T-helper 2 cell (primary cell): ENCODE measurements at places on chromosomes 6 and 20.

DNA sequence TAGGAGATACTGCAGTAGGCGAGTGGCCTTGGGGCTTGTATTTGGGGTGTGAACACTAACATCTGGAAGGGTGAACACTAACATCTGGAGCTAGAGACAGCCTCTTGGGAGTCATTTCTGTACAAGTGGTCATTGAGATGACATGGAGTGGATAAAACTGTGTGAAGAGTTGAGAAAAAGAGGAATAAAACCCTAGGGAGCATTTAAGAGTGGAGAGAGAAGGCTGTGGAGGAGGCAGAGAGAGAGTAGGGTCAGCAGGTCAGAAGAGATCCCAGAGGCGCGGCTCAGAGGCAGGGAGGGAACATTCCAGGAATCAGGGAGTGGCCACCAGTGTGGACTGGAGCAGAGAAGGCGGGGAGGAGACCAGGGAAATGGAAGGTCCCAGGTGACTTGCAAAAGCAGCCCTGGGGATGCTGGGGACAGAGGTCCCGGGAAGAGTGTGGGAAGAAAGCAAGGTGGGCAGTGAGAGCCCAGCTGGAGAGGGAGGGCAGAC lies 202.0 kb upstream of the RNF24 start:
- DNase-seq, result no peak

- DNase-seq, result no peak
Measured at GRCh38 chr6:146202570-146202969, 173.7 kb downstream of the GRM1 start.

- no peak for DNase-seq
Measured at GRCh38 chr20:41350408-41350962, 9.9 kb downstream of the LPIN3 start.

DNA sequence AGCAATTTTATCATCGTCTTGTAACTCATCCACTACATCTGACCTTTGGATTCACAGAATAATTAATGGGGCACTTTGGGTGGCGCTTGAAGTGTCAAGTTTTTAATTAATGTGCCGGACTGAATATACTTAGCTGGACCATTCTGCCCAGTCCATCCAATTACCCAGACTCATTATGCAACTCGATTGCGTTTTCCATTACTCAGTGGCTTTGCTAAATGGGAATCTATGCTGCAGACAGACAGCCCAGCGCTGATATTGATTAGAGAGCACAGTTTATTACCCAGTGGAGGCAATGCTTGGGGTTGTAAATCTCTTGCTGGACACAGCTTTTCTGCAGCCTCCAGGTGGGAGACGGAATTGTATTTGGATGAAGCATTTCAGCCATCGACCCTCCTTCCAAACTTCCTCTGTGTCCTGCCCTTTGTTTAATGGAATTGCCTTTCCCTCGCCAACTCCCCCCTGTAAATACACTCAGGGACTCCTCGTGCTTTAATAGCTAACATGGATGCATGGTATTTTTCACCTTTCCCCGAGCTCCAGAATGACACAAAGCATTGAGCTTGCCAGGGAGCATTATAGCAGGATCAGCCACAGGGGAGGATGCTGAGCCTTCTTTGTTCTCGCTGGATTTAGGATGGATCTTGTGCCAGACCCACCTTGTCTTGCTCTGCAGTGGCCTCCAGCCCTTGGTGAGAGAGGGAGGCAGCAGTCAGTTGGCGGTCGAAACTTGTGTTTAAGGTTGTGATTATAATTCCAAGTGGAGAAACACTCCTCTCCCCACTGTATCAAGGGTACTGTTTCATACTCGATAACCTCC lies 59.7 kb downstream of the EDN3 start:
- no peak for DNase-seq

DNA sequence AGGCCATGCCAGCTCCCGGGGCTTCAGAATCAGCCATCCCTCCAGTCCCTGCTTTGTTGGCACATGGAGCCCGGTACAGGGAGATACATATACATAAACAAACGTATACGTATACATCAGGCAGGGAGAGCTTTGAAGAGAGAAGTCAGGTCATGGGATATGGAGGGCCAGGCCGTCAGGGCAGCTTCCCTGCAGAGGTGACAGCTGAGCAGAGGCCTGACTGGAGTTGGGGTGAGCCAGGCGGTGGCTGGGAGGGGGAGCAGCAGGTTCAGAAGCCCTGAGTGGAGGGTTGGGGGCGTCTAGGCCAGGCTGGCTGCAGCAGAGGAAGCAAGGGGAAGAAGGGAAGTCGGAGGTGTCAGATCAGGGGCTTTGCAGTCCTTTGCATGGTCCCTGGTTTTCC lies 61.7 kb downstream of the STK35 start:
- DNase-seq, result no peak

DNA sequence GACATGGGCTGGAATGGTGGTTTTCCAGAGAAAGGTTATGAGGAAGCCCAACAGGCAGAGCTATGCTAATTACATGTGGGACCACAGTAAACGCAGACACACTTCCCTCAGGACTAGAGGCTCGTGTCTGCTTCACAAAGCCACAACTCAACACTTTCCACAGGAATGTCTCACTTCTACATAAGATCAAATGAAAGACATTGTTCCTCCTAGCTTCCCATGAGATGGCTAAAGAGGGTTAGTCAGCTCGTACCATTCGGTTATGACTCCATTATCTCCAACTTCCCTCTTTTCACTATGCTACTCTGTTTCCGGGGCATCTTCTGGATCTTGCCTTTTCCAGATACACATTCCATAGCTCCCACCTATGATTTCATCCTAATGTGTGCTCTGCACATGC lies 29.1 kb upstream of the ZC3H12D start:
- no peak for DNase-seq

GRCh38 chr6:25301362-25301761 lies 22.2 kb downstream of the CARMIL1 start:
- DNase-seq, result no peak

DNA sequence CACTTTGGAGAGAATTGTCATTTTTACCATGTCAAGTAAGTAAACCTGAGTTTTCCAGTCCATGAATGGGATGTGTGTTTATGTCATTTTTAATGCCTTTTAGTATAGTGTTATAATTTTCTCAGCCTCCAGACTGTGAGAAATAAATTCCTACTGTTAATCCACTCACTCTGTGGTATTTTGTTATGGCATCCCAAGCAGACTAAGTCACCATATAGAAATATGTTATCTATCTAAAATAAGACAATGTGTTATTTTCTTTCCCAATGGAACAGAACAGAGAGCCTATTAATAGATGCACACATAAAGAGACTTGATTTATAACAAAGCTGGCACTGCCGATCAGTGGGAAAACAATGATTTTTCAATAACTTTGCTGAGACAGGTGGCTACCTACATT lies 70.2 kb upstream of the SLC4A11 start:
- no peak for DNase-seq

GRCh38 chr6:112846681-112847080 lies 499.6 kb downstream of the RFPL4B start:
- DNase-seq, result no peak

GRCh38 chr6:47700053-47700452 lies 1.7 kb downstream of the ADGRF4 start:
- no peak for DNase-seq

GRCh38 chr6:64249115-64249514 lies 613.5 kb downstream of the PHF3 start:
- DNase-seq, result no peak
